ENCODE measurements at places on chromosomes 12 and 14.

- no peak for DNase-seq
Observed at GRCh38 chr14:45664668-45665356, 411.8 kb upstream of the MIS18BP1 start.

GRCh38 chr14:59711080-59711479, 134.5 kb upstream of the CCDC175 start:
- no peak for DNase-seq

DNA sequence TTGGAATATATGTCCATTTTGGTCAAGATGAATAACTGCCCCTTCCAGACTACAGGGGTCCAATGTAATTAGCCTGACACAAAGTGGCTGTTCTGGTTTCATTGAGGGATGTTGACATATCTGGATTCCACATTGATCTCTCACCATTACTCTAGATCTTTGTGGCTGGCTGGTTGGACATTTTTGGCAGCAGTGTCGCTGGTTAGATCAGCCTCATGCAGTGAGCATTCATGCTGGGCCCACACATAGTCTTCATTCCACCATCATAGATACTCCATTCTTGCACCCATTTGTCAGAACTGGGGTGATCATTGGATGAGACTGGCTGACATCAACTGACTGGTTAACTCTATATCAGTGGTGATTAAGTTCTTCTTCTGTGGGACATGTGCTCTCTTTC, 74.4 kb downstream of the MGST1 start:
- no peak for DNase-seq

GRCh38 chr14:66638689-66639088, 130.7 kb downstream of the GPHN start:
- no peak for DNase-seq

DNA sequence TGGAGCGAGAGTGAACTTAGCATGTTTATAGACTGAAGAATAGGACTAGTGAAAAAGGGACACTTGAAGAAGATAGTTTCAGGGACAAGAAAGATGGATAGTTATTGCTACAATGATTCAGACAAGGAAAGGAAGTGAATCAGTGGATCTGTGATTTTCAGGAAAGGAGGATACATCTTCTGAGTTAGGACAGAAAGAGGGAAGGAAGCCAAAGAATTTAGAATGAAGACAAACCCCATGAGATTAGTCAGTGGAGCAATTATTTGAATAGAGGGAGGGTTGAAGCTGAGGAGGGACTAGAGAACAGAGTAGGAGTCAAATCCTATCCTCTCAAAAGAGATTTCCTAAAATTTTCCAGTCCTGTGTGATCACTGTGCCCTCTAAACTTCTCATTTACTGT, 282.7 kb downstream of the AKAP6 start:
- no peak for DNase-seq

DNA sequence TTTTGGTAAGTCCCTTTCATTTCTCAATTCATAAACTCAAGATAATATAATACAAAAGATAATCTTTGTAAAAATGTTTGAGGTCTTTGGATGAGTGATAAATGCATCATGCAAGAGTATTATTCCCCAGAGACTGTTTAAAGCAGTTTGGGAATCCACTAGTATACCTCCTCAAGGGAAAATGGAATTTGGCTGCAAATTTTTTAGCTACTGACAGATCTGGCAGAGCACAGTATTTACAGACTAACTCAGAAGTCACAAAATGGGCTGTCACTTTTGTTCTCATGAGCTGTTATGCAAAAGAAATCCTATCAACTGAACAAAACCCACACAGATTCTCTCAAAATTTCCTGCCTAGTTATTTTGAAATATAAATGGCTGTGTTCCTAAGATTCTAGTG, 9.9 kb downstream of the SPIC start:
- DNase-seq, result no peak

GRCh38 chr12:112025808-112026375, 12.7 kb downstream of the ERP29 start:
- DNase-seq, result no peak

GRCh38 chr12:67917811-67918210, 71.4 kb upstream of the IFNG-AS1 start:
- no peak for DNase-seq

DNA sequence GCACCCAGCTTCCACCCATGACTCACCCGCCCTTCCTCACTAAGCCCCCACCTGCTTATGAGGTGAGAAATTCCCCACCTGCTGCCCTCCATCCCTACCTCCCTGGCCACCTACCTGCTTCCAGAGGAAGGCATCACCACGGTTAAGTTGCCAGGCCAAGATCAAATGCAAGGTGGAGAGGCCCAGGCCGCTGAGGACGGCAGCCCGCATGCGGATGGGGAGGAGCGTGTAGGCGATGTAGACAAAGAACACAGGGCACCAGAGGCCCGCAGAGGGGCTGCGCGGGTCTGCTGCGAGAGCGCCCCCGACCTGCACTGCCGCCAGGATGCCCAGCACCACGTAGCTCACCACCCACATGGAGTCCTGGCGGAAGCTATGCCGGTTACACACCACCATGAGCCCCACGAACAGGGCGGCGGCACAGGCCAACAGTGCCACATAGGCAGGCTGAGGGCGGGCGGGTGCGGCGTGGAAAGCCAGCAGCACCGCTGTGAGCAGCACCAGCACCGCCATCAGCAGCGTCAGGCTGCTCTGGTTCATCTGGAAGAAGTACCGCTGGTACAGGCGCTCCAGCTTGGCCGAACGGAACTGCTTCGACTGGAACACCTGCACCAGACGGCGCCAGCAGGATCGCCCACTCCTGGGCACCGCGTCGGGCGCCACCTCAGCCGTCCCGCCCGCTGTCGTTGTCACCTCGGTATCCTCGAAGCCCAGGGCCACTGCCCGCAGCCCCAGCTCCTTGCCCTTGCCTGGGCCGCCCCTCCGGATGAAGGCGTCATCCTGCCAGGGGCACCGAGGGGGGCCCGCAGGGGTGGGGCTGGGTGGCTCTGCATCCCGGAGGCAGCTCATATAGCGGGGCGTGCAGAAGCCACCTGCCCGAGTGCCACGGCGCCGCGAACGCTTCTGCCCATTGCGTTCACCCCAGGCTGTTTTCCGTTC, 6.2 kb downstream of the ADCY6 start:
- DNase-seq, result no peak

- DNase-seq, result peak; percentile 17
Observed at GRCh38 chr14:71187633-71188356, 280.5 kb downstream of the PCNX1 start.

DNA sequence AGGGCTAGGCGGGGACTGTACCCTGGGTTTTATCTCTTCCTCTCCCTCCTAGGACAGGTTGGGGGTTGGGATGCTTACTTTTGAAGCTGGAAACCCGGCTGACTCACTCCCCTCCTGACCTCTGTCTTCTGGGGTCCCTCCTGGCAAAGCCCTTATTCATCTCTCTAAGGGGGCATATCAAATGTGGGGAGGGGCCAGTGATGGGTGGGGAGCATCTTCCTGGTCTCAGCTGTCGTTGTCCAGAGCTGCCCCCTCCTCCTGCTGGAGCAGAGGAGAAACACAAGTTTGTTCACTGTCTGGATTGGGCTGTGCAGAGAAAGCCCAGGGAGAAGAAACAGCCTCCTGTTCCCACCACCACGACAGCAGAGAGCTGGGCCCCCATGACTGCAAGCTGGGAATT, 85.8 kb downstream of the TNFAIP2 start:
- no peak for DNase-seq

- DNase-seq, result no peak
Observed at GRCh38 chr14:30159374-30159773, 231.7 kb upstream of the PRKD1 start.

DNA sequence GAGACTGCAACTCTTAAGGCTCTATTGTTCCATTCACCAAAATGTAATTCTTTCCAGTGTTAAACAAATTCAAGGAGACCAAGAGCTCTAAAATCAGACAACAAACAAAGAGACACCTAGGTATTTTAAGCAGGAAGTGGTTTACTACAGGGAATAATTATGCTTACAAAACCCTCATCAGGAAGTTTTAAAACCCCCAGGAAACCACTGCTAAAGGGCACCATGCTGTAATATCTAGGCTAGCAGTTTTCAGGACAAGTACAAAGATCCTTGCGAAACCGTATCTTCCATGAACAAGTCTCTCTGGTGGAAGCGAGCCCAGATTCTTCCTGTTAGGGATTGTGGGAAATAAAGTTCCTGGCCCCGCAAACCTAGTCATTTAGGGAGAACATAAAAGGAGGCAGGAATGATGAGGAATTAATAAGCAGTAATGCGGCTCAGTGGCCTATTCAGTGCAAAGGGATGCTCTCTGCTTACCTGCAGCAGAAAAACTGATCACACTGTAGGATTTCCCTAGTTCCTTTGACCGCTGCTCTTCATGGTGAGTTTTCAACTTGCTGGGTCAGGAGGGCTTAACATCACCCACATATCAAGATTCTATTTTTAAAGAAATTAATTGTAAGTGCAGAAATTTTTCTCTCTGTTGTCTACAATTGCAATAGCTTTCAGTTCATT, 42.8 kb downstream of the ACSM4 start:
- DNase-seq, result no peak

- peak; percentile 36 for DNase-seq
Observed at GRCh38 chr14:104794099-104794498, 1.4 kb downstream of the AKT1 start.

GRCh38 chr12:10543499-10543898, 37.8 kb downstream of the EIF2S3B start:
- no peak for DNase-seq

GRCh38 chr14:100765991-100766390, 39.3 kb downstream of the DLK1 start:
- no peak for DNase-seq

- no peak for DNase-seq
Observed at GRCh38 chr12:21566907-21567394, 37.7 kb downstream of the GYS2 start.

DNA sequence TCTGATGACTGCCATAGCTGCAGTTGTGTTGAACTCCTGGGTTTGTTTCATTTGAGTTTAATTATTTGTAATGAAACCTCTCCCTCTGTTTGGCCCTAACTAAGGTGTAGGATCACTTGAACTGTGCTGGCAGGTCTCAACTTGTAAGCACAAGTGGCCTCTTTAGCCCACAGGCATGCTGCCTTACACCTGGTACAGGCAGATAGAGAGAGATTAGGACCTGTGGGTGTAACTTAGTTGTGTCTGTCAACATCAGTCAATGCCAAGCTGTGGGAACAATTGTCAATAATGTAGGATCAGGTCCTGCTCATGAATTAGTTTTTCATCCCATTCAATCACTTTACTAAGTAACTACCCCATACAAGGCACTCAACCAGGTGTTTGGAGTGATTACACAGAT, 263.0 kb upstream of the G2E3 start:
- no peak for DNase-seq

GRCh38 chr14:30874999-30875787, 834 bp downstream of the COCH start:
- no peak for DNase-seq

GRCh38 chr14:104187931-104188726, 49.7 kb downstream of the KIF26A start:
- DNase-seq, result peak; percentile 32

DNA sequence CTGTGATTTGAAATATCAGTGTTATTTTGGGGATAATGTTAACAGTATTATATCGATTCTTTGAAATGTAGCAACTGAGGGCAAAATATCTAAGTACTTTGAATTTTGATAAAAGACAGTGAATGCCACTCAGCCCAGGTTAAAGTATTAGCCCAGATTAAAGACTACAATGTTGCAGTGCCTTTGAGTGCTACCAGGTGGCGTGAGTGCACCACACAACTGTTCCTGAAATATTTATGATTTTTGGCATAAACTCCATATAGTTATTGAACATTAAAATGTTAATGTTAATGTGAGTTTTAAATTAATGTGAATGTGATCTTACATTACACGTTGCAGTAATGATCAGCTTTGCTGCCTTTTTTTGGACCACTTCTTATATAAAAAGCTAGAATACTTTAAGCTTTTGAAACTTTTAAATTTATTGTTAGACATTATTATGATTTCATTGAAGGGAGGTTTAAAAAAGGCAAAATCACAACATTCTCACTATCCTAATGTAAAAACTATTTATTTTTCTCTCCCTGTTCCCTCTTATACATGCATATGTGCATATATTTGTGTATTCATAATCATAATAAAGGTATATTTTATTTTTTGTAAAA, 22.5 kb downstream of the MRPS35 start:
- peak; percentile 45 for DNase-seq

GRCh38 chr12:40152783-40153383, 47.0 kb upstream of the SLC2A13 start:
- DNase-seq, result peak; percentile 37

GRCh38 chr14:81691931-81692330, 158.3 kb upstream of the SEL1L start:
- DNase-seq, result no peak

GRCh38 chr12:93376436-93377251, 1.1 kb upstream of the NUDT4 start:
- peak; percentile 42 for DNase-seq

GRCh38 chr12:5051913-5052312, 8.2 kb downstream of the KCNA5 start:
- DNase-seq, result no peak

DNA sequence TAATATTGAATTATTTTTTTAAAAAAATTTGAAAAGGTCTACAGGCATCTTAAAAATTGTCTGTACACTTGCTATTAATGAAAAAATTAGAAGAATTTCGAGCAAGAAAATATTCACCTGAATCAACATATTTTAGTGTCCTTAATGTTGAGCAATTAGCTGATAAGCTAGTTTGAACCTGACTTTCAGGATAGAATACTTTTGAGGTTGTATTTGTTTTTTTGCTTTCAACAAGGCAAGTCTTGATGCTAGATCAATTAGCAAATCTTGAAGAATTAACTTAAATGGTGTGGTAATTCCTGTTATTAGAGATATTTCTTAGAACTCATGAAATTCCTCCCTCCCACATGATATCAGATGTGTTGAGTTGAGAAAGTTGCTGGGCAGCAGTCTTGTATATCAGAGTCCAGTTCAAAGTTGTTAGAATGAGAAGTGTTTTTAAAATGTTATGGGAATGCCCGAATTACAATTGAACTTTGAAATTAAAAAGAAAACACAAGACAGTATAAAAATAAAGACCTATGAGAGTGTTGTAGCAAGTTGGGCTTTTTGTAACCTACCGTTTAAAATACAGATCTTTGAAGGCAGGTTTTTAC, 119.2 kb downstream of the TRMT5 start:
- DNase-seq, result peak; percentile 60

- DNase-seq, result no peak
Observed at GRCh38 chr12:56103823-56104108, 593 bp upstream of the PA2G4 start.

GRCh38 chr12:87074781-87075180, 818.6 kb upstream of the MGAT4C start:
- DNase-seq, result no peak
